Gastroesophageal sphincter (tissue), 4 donors: ENCODE measurements at places on chromosomes 1 and 21. TPM values are rescaled to one million over a fixed set of nuclear protein-coding genes. Genes with fewer than 3 reads are reported as not detected.

The AIRE gene
- not detected for total RNA-seq

- ATAC-seq = no peak
Observed at GRCh38 chr1:207414606-207415108, 39.5 kb upstream of the CR2 start.

- ATAC-seq = no peak
Observed at GRCh38 chr1:221488550-221488949, 253.3 kb downstream of the DUSP10 start.

DNA sequence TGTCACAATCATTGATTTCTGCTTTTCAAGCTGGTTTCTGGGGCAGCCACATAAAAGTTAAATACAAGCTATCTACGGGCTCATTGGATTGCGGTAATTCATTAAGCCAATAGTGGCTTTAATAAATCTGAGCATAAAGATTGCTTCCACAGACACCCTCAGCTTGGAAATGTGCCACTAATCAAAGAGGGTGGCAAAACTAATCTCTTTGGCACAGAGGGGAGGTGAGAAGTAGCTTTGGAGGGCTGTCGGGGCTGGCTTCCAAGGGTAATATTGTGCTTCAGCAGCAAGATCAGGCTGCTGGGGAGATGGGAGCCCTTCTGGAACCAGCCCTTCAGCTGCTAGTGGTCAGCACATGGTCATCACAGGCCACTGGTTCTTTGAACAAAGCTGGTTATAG is 21.2 kb upstream of the KAZN start:
- ATAC-seq = no peak

GRCh38 chr1:213714645-213715044 is 273.1 kb upstream of the PROX1 start:
- no peak for ATAC-seq

GRCh38 chr1:23742670-23743286 is 493 bp upstream of the ELOA start:
- ATAC-seq = peak; percentile 47

- ATAC-seq = no peak
Observed at GRCh38 chr1:14704846-14705245, 106.4 kb downstream of the KAZN start.

DNA sequence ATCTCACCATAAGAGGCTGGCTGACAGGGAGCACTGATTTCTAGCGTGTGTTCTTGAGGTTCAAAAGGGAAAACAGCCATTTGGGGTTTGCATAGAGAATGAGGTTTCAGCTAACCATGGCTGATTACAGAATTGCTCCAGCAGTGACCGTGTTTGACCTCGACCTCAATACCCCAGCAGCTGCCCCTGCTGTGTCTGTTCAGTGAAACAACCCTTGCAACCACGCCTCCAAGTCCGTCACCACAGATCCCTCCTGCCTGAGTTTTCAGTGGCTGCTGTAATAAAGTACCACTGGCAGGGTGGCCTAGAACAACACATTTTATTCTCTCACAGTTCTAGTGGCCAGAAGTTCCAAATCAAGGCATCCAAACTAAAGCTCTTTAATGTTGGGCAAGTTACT is 147.7 kb downstream of the HUNK start:
- no peak for ATAC-seq

- peak; percentile 68 for ATAC-seq
Observed at GRCh38 chr1:162003830-162004215, 19.8 kb downstream of the OLFML2B start.

- ATAC-seq = no peak
Observed at GRCh38 chr1:151787689-151788088, 2.6 kb downstream of the TDRKH start.

DNA sequence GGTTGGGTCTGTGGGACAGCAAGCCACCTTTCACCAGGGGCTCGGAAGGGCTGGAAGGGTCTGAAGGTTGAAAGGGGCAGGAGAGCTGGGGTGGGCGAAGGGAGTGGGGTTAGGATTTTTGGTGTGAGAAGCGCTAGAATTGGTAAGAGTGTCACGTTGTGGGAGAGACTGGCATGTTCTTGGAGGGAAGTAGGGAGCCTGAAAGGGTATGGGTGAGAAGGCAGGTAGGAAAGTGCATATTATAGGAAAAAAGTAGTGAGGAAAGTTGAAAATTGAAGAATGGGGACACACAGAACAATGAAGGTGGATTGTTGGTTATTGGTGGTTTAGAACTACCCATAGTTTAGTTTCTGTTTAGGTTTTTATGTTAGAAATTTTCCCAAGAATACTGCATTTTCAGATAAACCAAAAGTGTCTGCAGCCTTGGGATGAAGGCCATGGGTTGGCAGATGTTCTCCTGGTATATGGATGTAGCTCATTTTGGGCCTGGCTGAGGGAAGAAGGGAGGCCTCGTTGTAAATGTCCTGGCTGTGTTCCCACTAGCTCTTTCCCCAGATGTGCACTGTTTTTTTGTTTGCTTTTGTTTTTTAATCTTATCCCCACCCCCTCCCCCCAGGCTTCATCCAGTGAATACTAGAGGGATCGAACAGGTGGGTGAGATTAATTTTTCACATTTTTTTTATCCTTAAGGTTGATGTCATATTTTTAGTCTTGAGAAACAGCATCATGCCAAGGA is 1.2 kb downstream of the LRRC42 start:
- ATAC-seq = no peak

GRCh38 chr1:14786109-14786675 is 187.7 kb downstream of the KAZN start:
- ATAC-seq = no peak
